ENCODE measurements at places on chromosomes 12 and 14.

DNA sequence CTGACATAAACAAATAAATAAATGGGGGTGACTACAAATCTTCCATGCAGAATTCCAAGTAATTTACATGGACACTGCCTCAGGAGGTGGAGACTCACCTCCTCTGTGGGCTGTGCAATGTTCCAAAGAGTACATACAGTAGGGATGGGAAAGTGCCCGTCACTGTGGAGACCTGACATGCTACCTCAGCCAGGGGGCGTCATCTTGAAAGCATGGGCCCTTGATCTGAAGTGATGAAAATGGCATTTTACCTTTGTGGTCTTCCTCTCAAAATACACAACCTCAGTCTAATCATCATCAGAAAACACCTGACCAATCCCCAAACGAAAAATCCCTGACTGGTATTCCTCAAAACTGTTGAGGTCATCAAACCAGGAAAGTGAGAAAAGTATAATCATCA is 48.4 kb downstream of the ANAPC7 start:
- peak; percentile 10 for DNase-seq

GRCh38 chr12:122099280-122099749 is 20.8 kb downstream of the MLXIP start:
- no peak for DNase-seq

GRCh38 chr12:48979602-48980388 is 1.7 kb downstream of the WNT1 start:
- no peak for DNase-seq

DNA sequence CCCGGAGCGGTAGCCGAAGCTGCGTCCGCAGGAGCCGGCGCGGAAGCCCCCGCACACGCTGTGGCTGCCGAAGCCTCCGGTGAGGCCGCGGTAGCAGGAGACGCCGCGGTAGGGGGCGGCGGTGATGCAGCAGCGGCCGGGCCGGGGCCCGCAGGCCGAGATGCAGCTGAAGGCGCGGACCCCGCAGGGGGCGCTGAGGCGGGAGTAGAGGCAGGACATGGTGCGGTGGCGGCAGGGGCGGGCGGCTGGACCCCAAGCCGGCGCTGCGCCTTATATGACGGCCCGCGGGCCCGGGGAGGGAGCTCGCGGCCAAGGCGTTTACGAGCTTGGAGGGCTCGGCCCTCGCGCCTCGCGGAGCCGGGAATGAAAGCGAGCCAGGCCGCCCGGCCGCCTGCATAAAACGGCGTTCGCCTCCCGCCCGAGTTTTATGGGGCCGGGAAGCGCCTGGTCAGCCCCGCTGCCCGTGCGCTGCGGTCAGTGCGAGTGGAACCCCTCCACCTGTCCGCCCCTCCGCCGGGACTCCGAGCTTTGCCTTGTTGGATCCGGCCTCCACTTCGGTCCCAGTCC is 16.0 kb upstream of the KRT86 start:
- no peak for DNase-seq

DNA sequence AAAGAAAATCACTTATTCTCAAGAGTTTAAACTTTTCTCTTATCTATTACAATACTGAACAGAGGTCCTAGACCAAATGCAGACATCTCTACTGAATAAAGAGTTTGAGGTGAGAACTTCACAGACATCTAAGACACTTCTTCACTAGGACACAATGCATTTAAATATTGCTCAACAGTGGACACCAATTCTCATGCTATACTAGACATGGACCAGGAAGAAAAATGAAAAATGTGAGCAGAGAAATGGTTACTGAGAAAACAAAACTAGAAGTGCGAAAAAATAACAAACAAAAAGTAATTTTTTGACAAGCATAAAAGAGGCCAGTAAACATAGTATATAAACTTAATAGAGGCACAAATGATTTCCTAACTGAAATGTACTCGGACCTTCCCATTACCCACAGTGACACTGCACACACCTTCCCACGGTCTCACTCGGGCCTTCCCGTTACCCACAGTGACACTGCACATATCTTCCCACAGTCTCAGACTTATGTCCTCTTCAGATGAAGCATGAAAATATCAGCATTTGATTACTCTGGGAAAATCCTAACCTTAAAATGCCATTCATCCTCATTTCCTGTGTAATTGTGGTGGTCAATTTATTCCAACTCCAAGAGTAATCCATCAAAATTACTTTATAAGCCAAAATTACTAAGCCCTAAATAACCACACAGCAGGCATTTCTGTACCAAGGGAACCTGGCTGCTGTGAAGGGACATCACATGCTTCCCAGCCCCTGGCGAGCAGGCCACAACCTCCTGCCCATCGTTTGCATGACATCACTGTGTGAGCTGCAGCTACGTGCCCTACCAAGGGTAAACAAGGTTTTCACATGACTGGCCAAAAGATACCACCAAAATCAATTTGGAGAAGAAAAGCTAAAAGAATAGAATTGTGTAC is 6.4 kb downstream of the SLC15A4 start:
- no peak for DNase-seq

DNA sequence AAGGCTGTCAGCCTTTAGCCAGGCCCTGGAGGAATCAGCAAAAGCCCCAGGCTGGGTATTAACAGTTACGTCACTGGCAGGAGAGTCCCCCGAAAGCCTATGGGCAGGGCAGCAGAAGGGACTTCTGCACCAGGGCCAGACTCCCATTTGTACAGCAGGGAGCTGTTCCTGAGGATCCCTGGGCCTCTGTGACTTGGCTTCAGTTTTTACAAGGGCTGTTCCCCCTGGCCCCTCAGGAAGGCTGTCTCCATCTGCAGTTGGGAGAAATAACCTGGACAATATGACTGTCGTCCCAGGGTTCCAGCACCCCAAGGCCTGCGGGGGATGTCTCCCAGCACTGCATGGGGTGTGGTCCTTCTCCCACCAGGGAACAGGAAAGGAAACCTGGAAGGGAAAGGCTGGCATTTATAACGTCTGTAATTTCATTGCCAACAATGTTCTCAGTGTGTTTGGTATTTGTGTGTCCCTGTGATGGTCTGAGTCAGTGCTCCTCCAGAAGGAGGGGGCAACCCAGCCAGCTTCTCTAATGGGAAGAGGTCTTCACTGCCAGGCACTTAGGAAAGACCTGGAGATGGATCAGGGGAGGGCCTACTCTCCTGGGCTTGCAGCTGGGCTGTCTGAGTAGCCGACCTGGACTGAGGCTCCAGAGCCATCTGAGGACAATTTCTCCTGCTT is 42.4 kb downstream of the ERH start:
- no peak for DNase-seq

GRCh38 chr14:67977434-67978034 is 158.0 kb downstream of the RAD51B start:
- no peak for DNase-seq

GRCh38 chr14:92668276-92668973 is 80.0 kb downstream of the LGMN start:
- no peak for DNase-seq

DNA sequence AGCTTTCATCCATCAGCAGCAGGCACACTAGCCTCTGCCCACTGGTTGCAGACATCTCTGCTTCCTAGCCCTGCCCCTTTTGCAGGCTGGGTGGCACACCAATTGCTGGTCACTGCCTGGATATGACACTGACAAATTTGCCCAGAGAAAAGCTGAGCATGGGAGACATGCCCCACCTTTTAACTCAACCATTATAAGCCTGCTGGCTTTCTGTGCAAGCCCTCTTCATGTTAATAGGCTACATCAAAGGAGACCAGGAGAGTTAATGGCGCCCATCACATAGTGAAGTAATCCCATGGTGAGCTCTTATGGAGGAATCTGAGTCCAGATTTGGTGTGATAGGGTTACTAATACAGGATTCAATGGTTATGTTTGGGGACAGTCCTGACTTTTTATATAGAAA is 139.2 kb downstream of the KICS2 start:
- no peak for DNase-seq

DNA sequence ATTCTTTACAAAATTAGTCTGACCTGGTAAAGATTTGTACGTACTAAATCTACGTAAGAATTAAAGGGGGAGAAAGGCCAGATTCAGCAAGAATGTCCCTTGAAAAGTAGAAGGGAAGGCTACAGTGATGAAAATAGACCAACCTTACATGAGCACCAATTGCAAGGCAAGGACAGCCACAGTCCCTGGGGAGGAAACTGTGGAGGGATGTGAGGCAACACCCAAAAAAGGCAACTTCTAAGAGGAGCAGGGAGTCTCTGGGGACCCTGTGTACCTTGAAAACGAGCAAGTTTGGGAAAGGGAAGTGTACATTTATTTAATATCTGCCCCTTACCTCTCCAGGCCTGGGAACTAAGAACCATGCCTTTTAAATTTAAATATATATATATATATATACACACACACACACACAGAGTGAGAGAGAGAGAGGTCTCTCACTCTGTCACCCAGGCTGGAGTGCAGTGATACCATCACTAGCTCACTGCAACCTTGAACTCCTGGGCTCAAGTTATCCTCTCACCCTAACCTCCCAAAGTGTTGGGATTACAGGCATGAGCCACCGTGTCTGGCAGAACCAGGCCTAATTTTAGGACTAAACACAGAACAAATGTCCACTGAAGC is 56.4 kb downstream of the TMCC3 start:
- no peak for DNase-seq

DNA sequence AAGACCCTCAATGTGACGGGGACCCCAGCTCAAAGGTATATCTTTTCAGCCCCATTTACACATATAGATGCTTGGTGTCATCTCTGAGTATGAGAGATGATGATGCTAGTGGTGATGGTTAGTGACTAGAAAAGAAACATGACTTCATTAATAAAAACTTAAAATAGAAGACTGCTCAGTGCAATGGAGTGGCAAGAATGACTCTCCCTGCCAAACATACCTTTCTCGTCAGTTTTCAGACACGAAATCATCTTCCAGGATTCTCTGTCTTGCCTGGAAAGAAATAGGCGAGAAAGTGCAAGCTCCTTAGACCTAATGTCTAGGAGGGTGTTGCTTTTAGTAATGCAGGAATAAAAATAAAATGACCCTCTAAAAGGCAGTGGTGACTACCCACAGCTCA is 71.7 kb downstream of the TPH2 start:
- DNase-seq, result no peak

DNA sequence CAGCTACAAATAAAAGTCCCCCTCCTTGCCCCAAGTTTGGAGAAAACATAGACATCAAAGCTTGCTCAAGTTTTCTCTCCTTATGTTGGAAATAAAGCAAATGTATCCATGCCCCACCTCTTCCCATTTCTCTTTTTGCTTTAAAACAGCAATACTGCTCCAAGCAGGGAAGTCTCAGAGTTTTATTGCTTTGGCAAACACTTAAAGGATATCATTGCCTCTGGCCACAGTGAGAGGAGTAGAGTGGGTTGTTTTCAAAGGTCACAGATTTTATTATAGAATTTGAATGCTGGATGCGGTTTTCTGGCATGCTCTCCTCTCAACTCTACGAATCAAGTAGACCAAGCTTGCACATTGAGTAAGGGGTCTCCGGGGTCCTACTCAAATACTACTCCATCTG is 149.7 kb downstream of the TTC7B start:
- DNase-seq, result no peak

GRCh38 chr14:96754162-96754844 is 42.9 kb upstream of the VRK1 start:
- DNase-seq, result no peak

- no peak for DNase-seq
These were observed 40.3 kb downstream of the LEMD3 start for GRCh38 chr12:65209655-65210043.

DNA sequence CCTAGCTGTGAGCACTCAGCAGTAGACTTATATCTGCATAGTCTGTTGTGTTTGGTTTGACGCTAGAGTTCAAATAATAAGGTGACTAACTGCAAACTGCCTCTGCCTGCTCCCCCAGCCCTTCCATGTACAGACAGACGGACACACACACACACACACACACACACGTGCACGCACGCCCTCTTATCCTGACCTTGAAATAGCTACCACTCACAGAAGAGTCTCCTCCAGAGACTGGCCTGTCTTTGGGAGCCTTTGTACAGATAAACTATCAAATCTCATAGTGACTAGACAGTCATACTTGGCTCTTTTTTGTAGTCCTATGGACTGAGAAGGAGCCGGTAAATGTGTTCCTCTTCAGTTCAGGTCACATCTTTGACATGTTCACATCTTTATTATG is 158.4 kb downstream of the FBXL14 start:
- no peak for DNase-seq
